Naive thymus-derived CD8-positive, alpha-beta T cell (primary cell): ENCODE measurements at places on chromosomes 1 and 21.

- no peak for DNase-seq
- no peaks in the 10 kb centered on the region for H3K36me3 ChIP-seq
- no peak overlapping the region for H3K4me3 ChIP-seq
- peaks cover 3% of the 10 kb centered on the region for H3K27me3 ChIP-seq
- H3K27ac ChIP-seq = no peak overlapping the region
These were observed 32.9 kb downstream of the RASAL2 start for GRCh38 chr1:178126741-178127185.

DNA sequence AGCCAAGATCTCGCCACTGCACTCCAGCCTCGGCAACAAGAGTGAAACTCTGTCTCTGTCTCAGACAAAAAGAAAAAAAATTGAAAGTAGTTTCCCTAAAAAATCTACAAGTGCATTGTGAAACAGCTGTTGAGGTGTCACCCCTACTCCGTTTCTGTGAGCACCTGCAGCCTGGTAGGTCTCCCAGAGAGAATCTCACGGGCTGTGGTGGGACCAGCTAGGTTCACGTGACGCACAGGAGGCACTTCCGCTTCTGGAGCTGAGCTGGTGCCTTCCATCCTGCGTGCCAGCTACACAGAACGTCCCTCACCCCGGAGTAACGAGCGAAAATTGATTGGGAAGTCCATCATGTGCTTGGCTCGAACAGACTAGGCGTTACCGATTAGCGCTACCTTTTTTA lies 66.8 kb downstream of the COL24A1 start:
- peaks cover 6% of the 10 kb centered on the region for H3K4me1 ChIP-seq
- no peak overlapping the region for H3K4me3 ChIP-seq
- H3K27me3 ChIP-seq = no peaks in the 10 kb centered on the region
- DNase-seq = no peak

DNA sequence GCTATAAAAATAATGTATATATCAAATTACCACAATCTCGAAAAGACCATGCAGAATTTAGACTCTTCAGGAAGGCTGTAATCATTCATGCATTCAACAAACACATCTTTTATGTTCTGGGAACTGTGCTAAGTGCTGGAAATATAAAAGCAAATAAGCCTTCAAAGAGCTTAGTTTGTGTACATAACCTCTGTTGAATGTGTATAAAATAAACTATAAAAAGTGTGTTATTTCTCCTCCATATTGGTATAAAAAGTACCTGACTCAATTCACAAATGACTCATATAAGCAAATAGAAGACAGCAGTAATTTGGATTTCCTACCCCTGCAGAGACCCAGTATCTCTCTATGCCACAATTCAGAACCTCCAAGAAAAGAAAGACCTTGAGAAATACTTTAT lies 36.8 kb downstream of the RAB3GAP2 start:
- no peak overlapping the region for H3K4me3 ChIP-seq
- no peak for DNase-seq
- H3K27me3 ChIP-seq = no peaks in the 10 kb centered on the region
- H3K27ac ChIP-seq = no peak overlapping the region

DNA sequence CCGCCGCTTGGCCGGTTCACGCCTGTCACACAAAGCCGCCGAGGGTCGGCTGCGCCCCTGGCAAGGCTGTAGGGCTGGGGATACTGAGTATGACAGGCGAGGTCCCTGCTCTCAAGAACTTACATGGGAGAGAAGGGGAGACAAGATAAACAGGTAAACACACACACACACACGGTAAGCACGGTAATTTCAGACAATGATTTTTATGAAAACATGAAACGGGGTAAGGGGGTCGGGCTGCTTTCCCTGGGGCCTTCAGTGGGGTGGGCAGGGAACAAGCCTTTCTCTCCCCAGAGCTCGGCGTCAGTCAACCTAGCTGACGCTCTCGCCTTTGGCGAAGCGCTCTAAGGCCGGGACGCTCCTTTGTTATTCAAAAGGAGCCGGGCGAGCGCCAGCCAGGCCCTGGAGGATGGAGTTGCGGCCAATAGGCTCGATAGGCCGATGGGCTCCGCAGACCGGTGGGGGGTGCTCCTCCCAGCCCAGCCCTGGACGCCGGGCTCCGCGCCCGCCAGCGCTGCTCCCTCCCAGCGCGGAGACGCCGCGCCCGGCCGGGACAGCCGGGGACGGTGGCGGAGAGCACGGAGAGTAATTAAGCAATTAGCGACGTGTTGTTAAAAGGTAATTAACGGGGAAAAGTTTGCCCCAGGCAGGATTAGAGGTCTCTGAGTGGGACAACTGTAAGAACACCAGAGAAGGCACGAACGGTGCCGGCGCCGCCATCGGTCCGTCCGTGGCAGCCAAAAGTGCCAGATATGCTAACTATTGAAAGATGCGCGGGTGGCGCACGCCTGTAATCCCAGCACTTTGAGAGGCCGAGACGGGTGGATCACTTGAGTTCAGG lies 950 bp upstream of the INKA2 start:
- no peak for DNase-seq
- peak overlapping the region; percentile 80 for H3K4me3 ChIP-seq
- peaks cover 17% of the 10 kb centered on the region for H3K27me3 ChIP-seq
- peaks cover 15% of the 10 kb centered on the region for H3K4me1 ChIP-seq

GRCh38 chr1:194829492-194829891 lies 1643.1 kb upstream of the B3GALT2 start:
- DNase-seq = no peak
- no peaks in the 10 kb centered on the region for H3K36me3 ChIP-seq
- H3K27ac ChIP-seq = no peak overlapping the region
- H3K27me3 ChIP-seq = no peaks in the 10 kb centered on the region
- H3K4me3 ChIP-seq = no peak overlapping the region
- no peaks in the 10 kb centered on the region for H3K4me1 ChIP-seq

DNA sequence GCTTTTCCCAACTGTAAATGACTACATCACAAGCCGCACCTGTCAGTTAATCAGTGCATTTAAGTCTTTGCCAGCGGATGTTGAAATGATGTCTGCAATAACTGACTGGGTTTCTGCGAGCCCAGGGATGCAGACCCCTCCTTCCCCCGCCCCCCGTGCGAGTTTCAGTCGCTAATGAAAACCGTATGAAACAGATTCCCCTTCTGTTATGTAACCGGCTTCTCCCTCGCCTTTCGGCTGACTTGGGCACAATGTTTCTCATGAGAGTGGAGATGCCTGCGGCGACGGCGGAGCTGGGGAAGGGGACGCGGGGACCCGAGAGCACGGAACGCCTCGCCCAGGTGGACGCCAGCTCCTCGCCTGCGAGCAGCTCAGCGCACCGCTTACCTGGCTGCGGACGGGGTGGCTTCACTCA lies 753 bp downstream of the KCNJ6 start:
- no peaks in the 10 kb centered on the region for H3K36me3 ChIP-seq
- H3K27me3 ChIP-seq = peaks cover 64% of the 10 kb centered on the region
- H3K27ac ChIP-seq = no peak overlapping the region
- DNase-seq = no peak

DNA sequence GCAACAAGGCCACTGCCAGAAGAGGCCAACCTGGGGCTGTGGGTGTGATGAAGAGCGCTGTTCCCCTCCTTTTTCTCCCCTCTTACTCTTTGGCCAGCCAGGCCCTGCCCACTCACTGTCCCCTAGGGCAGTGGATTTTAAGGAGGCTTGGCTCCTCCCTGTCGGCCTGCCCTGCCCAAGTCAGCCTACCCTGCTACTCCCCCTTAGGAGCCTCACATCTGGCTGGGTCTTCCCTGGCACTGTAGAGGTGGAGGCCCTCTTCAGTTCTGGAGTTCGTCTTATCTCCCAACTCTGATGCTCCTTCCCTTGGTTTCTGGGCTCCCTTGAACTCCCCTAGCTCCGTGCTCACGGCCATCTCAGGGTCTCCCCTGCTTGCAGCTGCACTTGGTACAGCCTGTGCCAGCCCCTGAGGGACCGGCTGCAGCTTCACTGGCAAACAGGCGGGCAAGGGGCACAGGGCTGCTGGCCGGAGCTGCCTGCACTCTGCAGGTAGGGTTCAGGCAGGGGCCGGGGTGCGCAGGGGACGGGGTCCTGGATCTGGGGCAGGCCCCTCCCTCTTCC lies 4.0 kb downstream of the AMPD2 start:
- H3K27ac ChIP-seq = peak overlapping the region; percentile 99
- H3K36me3 ChIP-seq = no peaks in the 10 kb centered on the region
- no peak for DNase-seq
- H3K27me3 ChIP-seq = no peaks in the 10 kb centered on the region

DNA sequence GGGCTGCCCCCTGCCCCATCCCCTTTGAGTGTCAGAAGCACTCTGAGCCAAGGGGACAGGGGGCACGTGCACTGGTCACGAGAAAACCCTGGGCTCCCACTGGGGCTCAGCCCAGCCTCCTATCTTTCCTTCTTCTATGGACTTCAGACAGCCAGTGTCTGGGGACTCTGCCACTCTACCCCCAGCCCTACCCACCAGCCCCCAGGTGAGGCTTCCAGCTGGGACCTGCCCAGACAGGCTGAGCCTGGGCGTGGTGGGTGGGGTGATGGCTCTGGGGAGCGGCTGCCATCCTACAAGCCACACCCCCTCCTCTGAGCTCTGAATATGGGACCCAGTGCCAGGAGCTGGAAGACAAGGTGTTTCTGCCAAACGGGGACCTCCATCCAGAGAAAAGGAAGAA lies 8.0 kb upstream of the SFN start:
- no peak for DNase-seq
- H3K4me1 ChIP-seq = no peaks in the 10 kb centered on the region
- no peak overlapping the region for H3K27ac ChIP-seq
- no peak overlapping the region for H3K4me3 ChIP-seq
- no peaks in the 10 kb centered on the region for H3K27me3 ChIP-seq
- peaks cover 12% of the 10 kb centered on the region for H3K36me3 ChIP-seq

- H3K27me3 ChIP-seq = no peaks in the 10 kb centered on the region
- H3K36me3 ChIP-seq = no peaks in the 10 kb centered on the region
- DNase-seq = no peak
- H3K27ac ChIP-seq = no peak overlapping the region
- H3K4me1 ChIP-seq = no peaks in the 10 kb centered on the region
- H3K4me3 ChIP-seq = no peak overlapping the region
These were observed 108.0 kb downstream of the BRINP2 start for GRCh38 chr1:177278626-177279390.
